ENCODE measurements at places on chromosomes 2 and 18. TPM values are rescaled to one million over a fixed set of nuclear protein-coding genes. Genes with fewer than 3 reads are reported as not detected.

SRD5A2 gene
- not detected for total RNA-seq

MATN3 gene
- not detected for total RNA-seq

WDCP gene
- total RNA-seq = 22.0 TPM

CFC1 gene
- not detected for total RNA-seq

TDRD15 gene
- total RNA-seq = not detected

RAD51AP2 gene
- total RNA-seq = not detected

ST6GAL2 gene
- not detected for total RNA-seq

ASPRV1 gene
- 1.0 TPM for total RNA-seq

NEU4 gene
- total RNA-seq = 3.2 TPM

CCL20 gene
- total RNA-seq = 2.0 TPM

ACVR1C gene
- total RNA-seq = 0.57 TPM

FBXO48 gene
- 1.3 TPM for total RNA-seq

LAMA1 gene
- not detected for total RNA-seq

CXCR1 gene
- total RNA-seq = not detected

IL1R1 gene
- total RNA-seq = 0.52 TPM

COL4A3 gene
- total RNA-seq = not detected

KLHL30 gene
- total RNA-seq = not detected

ARHGAP15 gene
- 54.1 TPM for total RNA-seq

SKOR2 gene
- not detected for total RNA-seq

UGT1A8 gene
- not detected for total RNA-seq

CRYGC gene
- not detected for total RNA-seq

ZFAND2B gene
- 33.5 TPM for total RNA-seq

LINC00305 gene
- total RNA-seq = not detected

GPATCH11 gene
- total RNA-seq = 14.9 TPM

ODC1 gene
- 161 TPM for total RNA-seq

GKN1 gene
- total RNA-seq = not detected

AGPS gene
- 70.4 TPM for total RNA-seq

PELI1 gene
- 21.6 TPM for total RNA-seq

IL36G gene
- total RNA-seq = not detected

TRMT61B gene
- 17.3 TPM for total RNA-seq

NEU2 gene
- total RNA-seq = not detected

TBR1 gene
- not detected for total RNA-seq

C1QL2 gene
- not detected for total RNA-seq

TMEM200C gene
- total RNA-seq = not detected

MC4R gene
- not detected for total RNA-seq

SERPINB3 gene
- not detected for total RNA-seq

C18orf54 gene
- total RNA-seq = 10.9 TPM

TSPYL6 gene
- total RNA-seq = not detected

ITSN2 gene
- total RNA-seq = 50.0 TPM

OTX1 gene
- total RNA-seq = not detected

CRACDL gene
- total RNA-seq = 0.55 TPM

NT5DC4 gene
- total RNA-seq = not detected
